NCI-H1092 treated with DMSO at 0.1 percent for 48 hours (cell line): ENCODE measurements at places on chromosomes 2 and 18.

- DNase-seq = no peak
These were observed 94.2 kb upstream of the MAP4K3 start for GRCh38 chr2:39531220-39531777.

DNA sequence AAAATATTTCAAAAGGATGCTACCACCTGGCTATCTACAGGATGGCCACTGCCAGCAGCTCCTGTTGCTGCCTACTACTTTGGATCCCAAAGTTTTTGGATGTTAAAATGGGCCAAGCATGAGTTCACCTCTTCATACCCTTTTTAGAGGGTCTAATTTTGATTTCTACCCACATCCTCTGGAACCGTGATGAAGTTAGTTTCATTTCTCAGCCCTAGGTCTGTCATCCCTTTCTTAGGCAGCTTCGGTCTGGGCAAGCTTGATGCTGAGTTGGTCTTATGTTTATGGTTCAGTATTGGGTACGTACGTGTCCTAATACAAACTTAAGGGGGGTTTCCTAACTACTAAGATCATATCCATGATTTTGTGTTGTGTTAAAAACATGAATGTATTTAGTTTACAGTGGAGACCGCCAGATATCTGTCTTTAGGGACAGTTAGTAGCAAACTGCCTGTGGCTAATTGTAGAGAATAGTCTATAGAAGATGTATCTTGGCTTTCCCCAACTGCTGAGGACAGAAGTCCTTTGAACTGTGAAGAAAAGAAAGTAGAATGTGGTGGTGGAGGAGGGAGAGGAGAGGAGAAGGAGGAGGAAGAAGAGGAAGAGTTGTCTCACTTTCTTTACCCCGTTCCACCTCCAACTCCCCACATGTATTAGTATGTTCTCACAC is 184.9 kb downstream of the UBE2E3 start:
- no peak for DNase-seq

DNA sequence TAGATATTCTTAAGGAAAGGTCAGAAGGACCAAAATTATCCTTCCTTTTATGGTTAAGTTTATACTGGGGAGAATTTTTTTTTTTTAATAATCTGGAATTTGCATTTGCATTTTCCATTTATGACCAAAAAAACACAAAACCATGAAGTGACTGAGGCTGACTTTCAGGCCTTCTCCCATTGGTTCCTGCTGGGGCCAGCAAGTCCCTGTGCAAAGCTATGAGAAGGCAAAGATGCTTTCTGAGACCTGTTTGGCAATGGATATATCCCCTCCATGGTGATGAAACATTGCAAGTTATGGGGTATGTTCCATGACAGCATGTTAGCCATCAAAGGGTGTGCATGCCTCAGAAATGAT is 60.8 kb downstream of the KIAA2012 start:
- DNase-seq = no peak

DNA sequence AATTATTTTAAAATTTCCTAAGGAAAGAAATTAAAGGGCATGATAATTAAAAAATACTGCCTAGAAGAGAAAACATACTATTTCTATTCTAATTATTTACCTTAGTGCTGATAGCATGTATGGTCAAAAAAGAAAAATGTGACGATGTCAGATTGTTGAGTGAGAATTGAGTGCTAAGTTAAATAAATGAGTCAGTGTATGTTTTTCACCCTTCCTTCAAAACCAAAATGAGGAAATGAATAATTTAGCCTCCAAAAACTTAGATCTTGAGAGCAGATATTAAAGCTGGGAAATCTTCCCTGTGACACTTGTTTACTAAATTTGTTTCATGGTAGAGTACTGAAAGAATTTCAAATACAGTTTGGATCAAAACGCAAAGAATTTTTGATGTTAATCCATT is 58.6 kb upstream of the NYAP2 start:
- DNase-seq = no peak

DNA sequence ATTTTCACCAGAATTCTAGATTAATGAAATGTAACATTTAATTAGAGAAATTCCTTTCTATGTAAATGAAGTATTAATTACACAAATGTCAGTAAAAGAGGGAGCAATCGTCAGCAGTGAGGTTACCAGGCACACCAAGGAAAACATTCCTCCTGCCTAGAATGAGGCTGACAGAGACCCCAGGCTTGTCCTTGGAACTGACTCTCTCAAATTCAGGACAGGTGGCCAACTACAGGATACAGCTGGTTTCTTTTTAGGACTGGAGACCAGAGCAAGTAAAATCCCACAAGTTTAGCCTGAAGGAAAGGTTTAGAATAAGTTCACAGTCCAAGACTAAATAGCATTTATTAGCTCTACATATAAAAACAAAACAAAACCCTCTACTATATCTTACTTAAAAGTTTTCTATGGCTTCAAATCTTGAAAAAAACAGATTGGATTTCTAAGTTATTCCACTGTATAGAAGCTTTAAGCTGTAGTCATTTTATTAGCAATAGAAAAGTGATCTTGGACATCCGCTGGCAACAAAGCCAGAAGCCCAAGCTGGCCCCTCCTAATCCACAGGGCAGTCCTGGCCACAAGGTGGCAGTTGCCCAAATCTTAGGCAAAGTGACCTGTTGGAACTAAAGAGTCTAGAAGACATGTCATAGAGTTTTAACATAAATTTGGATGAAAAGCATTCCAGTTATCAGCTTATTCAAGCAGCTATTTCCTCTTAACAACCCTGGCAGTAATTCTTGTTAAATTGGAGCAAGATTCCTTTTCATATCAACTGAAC is 81.0 kb downstream of the SP3 start:
- DNase-seq = peak; percentile 4

DNA sequence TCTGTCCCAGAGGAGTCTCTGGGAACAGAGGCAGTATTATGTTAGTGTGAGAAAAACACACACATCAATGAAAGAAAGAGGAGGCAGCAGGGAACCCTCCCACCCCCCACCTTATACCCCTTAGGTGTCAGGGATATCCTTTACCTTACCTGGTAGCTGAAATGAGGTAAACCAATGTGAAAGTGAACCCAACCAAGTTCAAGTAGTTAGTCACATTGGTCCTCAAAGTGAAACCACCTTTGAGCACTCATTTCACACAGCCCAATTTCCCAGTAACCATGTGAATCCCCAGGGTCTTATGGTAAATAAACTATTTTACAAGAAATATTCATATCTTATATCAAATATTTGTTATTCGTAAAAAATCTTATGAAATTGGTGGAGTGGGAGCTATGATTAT is 377.8 kb downstream of the LRATD1 start:
- DNase-seq = no peak

- no peak for DNase-seq
These were observed 17.4 kb upstream of the ACKR3 start for GRCh38 chr2:236552212-236552542.

- DNase-seq = no peak
These were observed 163.8 kb upstream of the STK17B start for GRCh38 chr2:196335221-196335634.

- DNase-seq = no peak
These were observed 24.5 kb upstream of the HPCAL1 start for GRCh38 chr2:10278029-10278762.

DNA sequence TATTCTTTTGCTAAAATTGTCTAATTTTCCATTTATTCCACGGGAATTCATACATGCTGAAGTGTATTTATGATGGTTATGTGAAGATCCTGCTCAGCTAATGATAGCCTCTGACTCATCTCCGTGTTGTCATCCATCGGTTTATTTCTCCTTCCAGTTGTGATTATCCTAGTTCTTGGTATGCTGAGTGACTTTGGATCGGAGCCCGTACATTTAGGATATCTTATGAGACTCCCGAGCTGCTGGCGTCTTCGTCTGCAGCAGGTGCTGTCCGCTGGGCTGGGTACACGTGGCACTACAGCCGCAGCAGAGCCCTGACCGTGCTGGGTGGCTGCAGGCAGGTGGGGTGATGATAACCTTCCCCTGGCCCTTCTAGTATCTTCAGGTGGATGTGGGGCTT is 40.1 kb upstream of the GALR1 start:
- no peak for DNase-seq

- DNase-seq = no peak
These were observed 19.0 kb downstream of the TBC1D8 start for GRCh38 chr2:101132202-101132601.

- DNase-seq = no peak
These were observed 176.3 kb upstream of the GLI2 start for GRCh38 chr2:120559401-120559800.

DNA sequence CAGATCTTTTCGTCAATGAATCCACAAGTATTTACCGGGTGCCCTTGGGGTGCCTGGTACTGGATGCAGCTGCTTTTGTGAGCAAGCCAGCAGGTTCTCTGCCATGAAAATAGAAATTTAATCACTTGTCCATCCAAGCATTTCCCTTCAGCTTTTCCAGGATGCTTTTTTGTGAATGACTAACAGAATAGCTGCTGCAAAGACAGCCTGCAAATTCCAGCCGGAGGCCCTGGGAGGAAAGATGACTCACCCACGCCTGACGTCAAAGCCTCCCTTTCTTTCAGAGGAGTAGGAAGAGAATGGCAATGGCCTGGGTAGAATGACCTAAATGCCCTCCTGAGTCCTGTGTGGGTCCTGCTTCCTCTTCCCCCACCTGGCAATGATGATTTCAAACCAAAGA is 111.9 kb downstream of the AP1S3 start:
- DNase-seq = no peak

DNA sequence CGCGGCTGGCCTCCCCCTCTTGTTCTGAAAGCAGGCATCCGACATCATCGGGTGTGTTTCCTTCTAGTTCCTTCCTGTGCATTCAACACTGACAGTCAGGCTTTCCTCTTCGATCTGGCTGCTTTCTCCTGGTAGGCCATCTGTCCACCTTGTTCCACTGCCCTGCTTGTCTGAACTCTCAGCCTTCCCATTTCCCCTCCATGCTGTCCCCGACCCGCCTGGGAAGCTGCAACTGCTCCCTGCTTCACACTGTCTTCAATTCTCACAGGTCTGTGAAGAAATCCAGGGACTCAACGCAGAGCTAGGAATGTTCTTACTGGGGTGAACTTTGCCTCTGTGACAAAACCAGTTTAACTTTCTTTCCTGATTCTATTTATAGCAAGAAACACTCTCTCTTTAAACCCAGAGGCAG is 43.0 kb downstream of the KIF3C start:
- DNase-seq = no peak

DNA sequence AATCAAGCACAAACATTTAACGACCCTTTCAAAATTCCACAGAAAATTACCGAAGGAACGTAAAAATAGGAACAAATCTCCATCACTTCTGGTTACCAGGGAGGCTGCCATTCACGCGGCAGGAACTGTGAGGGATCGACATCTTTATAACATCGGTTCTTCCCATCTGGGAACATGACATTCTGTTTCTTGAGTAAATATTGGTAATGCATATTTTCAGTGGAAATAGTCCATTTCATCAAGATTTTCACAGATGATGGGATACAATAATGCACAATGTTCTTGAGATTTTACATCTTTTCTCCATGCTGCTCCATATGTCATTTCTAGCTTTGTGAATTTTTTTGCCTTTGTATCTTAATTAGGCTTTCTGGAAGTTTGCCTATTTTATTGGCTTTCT is 10.0 kb downstream of the ADD2 start:
- DNase-seq = no peak

- no peak for DNase-seq
These were observed 933.7 kb upstream of the LRATD1 start for GRCh38 chr2:13698847-13699246.

DNA sequence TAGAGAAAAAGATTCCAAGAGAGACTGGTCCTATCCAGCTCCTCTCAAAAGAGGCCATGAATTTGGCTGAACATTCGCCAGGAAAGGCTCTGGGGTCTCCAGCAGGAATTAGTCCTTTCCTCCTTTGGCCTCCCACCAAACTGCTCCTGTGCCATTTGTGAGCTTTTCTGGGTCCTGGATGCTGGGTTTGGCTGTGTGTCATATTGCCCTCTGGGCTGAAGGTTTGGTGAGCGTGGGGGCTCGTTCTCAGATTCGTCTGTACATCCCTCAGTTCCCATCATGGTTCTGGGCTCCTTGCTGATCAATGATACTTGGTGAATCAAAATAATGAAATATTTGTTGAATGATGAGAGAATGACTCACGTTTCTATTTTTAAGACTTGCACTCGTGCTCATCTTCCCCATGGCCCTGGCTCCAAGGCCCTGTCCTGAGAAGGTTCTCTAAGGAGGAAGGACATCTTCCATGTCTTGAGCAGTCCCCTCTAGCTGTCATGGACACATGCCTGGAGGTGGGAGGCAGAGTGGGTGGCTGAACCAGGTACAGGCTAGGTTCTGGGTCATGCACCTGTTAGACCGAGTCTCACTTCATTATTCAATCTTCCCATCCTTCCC is 47.8 kb upstream of the RHOB start:
- no peak for DNase-seq

DNA sequence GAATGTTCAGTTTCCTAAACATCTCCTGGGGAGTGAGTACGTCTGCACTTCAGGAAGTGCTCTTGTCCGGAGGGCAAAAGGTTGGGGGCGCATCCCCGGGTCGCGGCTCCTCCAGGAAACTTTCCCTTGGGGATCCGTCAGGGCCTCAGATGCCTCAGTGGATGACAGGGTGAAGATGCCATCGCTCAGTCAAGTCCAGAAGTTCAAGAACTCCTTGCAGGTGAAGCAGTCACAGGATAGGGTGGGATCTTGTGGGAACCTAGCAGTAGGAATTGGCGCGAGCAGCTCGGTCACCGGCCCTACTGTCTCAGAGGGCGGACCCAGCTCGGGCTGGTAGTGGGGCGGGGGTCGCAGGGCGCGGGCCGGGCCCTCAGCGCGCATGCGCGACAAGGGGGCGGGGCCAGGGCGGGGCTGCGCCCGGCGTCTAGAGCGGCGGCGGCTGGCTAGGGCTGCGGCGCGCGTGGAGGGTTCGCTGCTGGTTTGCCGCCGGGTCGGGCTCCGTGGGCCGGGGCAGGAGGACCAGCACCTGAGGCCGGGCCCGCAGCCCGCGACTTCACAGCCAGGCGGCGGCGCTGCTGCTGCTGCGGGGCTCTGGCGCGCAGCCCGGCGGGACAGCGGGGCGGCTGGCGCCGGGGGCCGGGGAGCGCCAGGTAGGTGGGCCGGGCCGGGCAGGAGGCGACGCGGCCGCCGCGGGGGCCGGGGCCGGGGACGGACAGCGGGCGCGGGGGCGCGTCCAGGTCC is at the start of gene INPP4A:
TSS of gene INPP4A (plus strand) at position 423 of the 741 bp plus-strand sequence. CDS start 75,191 bp downstream, outside the sequence.
- peak; percentile 54 for DNase-seq

GRCh38 chr18:63207835-63208234 is 111.7 kb downstream of the BCL2 start:
- peak; percentile 91 for DNase-seq

GRCh38 chr18:69752737-69753380 is 194.8 kb downstream of the CD226 start:
- no peak for DNase-seq

DNA sequence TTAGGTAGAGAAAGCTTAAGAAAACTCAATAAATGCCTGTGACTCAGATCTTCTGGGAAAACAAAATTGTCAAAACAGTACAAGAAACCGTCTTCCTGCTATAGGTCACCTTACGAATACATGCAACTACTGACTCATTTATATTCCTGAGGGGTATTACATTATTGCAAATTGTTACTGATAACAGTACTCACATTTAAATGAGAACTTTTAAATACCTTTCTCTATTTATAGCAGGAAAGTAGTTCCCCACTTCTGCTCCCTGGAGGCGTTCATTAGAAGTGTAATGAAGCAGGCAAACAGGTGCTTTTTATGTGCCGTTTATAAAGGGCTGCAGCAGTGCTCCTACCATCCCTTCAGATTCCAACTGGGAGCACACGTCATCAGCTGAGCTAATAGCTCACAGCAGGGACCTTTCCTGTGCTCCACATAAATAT is 65.1 kb upstream of the RPRM start:
- peak; percentile 27 for DNase-seq

GRCh38 chr2:157257312-157258252 is at the start of gene GALNT5:
Gene GALNT5 (plus strand): TSS chr2:157257705. CDS start chr2:157258083, 378 bp downstream.
- DNase-seq = no peak
